ENCODE measurements at places on chromosomes 3 and 15.

GRCh38 chr3:112930771-112931170, 44.1 kb downstream of the CD200R1 start:
- no peak for DNase-seq

GRCh38 chr3:77377717-77378116, 337.8 kb downstream of the ROBO2 start:
- DNase-seq: no peak

DNA sequence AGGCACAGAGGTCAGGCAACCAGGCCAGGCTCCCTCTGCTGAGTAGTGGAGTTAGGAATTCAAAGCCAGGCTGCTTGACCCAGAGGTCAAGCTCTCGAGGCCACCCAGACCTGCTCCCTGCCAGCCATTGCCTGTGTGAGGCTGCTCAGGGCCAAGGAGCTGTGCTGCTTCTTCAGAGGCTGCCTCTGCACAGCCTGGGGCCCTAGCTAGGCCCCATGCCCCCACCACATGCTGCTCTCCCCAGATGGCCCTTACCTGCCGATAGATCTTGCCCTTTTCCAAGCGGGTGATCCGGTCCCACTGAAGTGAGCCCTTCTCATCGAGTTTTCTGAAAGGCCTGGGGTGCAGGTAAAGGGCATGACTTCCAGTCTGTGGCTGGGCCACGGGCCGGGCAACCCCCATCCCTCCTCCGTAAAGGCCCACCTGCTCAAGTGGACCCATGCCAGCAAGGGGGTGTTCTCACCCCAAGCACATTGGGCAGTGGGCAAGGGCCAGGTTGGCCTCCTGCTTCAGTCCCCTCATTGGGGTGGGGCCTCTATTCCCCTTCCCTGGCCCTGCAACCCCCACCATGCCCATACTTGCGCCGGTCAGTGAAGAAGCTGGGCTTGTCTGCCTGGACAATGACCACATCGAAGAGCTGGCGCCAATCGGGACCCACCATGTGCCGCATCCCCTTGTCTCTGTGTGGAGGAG, 6.5 kb downstream of the NT5DC2 start:
- DNase-seq: no peak

GRCh38 chr15:38894243-38894948, 329.8 kb upstream of the RASGRP1 start:
- no peak for DNase-seq

DNA sequence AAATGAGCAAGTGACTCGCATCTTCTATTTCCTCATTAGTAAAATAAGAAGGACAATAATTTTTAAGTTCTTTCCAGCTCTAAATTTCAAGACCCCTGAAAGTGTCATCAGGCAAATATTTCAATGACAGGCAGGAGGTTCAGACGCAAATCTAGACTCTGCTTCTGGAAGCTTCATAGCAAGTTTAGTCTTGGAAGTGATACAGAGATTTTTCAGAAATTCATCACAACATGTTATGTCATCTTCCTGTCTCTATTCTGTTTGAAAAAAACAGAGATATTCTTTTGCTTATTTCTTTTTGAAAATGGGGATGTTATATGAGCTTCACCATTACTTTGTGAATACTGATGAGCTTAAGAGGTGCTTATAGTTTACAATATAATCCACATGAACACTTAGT, 74.0 kb downstream of the C3orf85 start:
- no peak for DNase-seq

Data from T-helper 2 cell treated with Interferon-gamma antibody and Interleukin-4, amounts not matched to agents 5 μg/mL and 100 μg/mL, for 36 hours (primary cell).